ENCODE measurements at places on chromosomes 5 and 9.

DNA sequence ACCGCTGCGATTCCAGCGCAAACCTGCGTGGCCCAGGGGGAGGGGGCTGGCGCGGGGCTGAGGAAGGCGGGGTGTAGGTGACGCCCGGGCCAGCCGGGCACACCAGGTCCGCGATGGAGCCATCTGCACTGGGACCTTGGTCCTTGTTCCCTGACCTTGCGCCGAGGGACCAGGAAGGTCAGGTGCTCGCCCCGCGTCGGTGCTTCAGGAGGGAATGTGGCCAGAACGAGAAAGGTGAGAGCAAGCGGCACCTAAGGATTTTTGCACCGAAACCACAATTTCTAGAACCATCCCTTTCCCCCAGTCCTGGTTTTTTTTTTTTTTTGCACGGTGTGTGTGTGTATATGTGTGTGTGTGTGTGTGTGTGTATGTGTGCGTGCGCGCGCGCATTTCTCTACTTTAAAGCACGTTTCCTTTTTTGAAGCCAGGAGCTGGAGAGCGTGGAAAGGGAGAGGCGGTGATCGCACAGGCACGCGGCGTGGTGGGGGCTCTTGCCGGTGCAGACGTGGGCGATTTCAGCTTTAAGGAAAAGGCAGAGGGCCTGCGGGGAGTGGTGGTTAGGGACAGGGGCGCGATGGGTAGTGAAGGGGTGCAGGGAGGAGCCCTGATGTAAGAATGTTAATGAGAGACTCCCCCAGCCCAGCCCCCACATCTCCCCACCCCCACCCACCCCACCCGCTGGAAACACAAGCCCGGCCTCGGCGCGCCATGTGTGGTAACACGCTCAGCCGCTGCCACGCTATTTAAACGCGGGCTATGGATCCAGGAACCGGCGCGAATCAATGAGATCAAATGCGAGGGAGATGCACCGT lies at the start of gene NPR3:
Gene NPR3, plus strand, starts transcription at position 772 of the 812 bp plus-strand sequence. CDS start 456 bp downstream, outside the sequence.
- no peak for DNase-seq

GRCh38 chr9:106596984-106597383 lies 266.0 kb upstream of the ZNF462 start:
- DNase-seq = no peak

DNA sequence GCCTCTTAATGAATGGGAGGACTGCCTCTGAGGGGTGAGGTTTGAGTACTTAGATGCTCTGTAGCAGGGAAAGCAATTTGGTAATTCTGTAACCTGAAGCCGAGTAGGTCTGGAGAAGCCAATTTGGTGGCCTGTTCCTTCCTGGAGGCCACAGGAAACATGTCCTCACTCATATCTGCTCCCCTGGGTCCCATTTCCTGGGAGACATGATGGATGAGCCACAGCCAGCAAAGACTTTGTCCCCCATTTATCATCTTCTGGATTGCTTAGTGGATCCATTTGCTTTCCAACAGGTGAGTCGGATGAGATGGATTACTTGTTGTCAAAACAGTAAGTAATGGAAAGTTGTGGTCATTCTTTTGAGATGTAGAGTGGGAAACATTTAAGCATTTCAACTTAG lies 99.8 kb upstream of the KLF9 start:
- no peak for DNase-seq

- DNase-seq = no peak
Observed at GRCh38 chr9:124497441-124497840, 9.8 kb downstream of the NR5A1 start.

DNA sequence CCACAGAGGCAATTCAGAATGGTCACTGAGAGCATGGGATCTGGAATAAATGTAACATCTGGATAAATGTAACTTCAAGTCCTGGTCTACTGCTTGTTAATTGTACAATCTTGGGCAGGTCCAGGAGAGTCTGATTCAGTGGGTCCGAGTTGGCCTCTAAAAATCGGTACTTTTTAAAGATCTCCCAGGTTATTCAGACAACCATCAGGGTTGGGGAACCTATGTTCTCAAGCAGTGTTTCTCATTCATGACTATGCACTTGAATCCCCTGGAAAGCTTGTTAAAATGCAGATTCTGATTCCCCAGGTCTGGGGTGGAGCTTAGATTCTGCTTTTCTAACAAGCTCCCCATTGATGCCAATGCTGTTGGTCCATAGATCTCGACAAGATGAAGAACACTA lies 14.8 kb downstream of the ANXA1 start:
- no peak for DNase-seq

DNA sequence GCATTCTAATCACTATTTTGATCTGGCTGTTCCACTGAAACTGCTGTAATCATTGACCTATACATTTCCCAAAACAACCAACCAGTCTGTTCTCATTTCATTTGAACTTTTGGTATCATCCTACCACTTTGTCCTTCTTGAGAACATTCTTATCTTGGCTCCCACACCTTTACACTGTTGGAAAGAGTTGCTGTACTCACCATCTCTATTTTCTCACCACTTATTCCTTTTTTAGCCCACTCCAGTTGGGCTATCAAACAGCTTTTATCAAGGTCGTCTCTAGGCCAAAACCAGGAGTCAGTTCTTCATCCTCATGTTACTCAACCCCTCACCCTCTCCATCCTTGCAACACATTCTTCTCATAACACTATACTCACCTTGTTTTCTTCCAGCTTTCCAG lies 170.1 kb downstream of the KDM4C start:
- no peak for DNase-seq

DNA sequence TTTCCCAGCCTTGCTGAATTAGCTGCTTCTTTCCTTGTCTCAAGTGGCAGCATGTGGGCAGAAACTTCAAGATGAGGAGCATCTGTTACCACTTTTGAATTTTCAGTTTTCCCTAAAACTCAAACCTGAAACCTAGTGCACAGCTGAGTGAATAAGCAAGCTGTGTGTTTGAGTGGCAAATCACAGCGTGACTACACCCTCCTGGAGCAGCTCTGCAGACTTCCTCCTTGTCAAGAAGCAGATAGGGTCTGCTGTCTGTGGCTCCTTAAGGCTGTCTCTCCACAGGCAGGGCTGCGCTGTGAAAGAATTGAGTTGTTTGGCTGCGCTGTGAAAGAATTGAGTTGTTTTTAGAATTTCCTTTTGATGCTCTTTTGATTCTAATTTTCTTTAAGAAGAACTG lies 179.7 kb upstream of the HAPLN1 start:
- DNase-seq = no peak

- peak; percentile 10 for DNase-seq
Observed at GRCh38 chr9:83596899-83597504, 25.9 kb upstream of the IDNK start.

- no peak for DNase-seq
Observed at GRCh38 chr9:77000330-77000729, 19.1 kb upstream of the FOXB2 start.

DNA sequence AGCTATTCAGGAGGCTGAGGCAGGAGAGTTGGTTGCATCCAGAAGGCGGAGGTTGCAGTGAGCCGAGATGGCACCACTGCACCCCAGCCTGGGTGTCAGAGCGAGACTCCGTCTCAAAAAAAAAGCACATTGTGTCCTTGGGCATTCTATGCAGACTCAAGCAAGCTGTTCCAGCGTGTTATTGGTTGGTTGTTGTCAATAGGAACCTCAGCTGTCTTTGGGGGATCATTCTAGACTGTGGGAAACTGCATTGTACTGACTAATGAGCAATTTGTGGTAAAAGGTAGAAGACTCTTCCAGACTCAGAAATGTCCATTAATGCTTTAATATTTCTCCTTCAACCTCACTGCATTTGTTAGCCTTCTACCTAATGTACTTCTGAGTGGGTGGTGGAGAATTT lies 379.5 kb upstream of the GRAMD2B start:
- DNase-seq = no peak

GRCh38 chr9:138072161-138072842 lies 194.7 kb downstream of the CACNA1B start:
- no peak for DNase-seq

DNA sequence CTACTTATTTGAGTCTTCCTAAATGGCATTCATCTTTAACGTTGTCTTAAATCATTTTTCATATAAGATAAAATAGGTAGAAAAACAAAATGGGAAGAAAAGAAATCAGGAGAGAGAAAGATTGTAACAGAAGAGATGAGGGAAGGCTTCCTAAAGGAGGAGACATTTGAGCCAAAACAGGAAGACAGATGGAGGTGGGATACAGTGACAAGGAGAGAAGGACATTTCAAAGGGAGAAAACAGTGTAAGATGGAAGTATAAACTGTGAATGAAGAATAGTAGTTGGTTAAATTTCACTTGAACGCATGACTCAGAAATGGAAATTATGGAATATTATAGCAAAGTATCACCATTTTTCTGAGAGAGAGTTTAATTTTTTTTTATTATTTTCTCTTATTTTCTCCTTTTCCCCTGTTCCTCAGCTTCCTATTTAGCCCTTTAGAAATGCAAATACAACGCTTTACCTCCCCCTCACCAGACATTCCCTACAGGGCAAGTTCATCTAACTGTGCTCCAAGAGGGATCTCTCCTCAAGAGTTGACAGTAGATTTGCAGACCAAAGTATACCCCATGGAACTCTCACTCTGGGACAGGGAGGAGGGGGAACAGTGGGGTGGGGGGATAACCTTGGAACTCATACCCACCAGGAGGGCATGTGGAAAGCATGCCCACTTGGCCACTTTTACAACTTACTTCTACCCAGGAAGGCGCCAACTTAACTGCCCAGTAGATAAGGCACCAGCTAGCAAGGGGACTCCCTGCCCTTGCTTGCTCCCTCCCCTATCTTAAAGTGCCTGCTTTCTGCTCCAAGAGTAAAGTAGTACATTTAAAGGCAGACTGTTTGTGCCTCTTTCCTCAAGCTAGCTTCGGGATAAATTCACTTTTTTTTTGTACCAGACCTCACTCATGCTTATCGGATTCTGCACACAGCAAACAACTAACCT lies 304.7 kb upstream of the POU5F2 start:
- DNase-seq = no peak

GRCh38 chr5:141898448-141899049 lies 20.3 kb upstream of the PCDH1 start:
- no peak for DNase-seq

- DNase-seq = no peak
Observed at GRCh38 chr9:90942555-90942954, 140.9 kb downstream of the SYK start.

- no peak for DNase-seq
Observed at GRCh38 chr5:78573318-78573717, 75.3 kb downstream of the LHFPL2 start.

DNA sequence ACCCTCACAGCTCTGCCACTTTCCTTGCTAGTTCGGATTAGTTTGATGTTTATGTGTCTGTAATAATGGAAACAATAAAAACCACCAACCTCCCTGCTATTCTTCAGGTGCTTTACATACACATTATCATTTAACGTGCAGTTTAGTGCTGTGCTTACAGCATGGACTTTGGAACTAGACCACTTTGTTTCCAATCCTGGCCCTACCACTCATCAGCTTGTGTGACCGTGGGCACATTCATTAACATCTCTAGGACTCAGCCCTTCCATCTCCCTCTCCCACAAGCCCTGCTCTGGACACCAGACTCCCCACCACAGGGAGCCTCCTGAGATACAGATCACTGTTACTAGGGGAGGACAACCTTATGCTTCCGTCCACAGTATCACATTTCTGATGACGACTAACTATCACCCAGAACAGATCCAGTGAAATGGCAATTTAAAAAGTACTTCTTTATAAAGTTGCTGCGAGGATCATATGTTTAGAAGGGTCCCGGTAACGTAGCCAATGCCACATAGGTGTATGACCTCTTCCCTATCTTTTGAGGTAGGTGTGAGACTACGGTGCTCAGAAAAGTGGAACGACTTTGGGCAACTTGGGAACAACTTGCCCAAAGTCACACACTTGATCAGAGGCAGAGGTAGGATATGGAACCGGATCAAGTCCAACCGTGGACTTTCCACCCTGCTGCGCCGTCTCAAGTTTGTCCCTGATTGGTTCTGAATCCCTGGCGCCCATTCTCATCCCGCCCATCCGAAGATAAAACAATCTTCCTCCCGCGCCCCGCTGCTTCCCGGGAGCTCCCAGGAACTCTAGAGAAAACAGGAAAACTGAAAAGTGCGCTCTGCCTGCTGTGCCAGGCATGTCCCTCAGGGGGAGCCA lies 132.4 kb upstream of the NIPBL start:
- DNase-seq = no peak

- no peak for DNase-seq
Observed at GRCh38 chr5:2201832-2202231, 319.1 kb upstream of the IRX4 start.

DNA sequence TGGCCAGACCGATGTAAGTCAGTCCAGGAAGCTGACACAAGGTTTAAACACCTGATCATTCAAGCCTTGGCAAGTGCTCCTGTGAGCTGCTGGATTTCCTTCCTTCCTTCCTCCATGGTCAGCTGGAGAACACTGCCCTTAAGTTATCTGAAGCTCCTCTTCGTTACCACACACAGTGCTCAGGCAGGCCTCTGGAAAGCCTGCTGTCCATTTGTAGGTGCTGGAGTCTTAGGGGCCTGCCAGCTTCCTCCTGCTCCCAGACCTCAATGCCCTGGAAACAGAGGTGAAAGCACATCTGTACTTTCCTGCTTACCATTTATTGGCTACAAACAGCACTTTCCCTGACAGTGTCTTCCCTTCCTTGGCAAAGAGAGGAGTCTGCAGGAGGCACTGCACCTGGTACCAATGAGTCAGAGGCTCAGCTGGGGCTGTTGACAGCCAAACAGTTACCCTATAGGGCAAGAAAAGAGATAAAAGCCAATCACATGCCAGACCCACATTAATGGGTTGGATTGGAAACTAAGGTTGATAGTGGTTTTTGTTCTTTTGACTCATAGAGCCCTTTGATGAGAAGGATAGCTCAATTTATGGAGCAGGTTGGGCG lies 72.6 kb upstream of the PUM3 start:
- DNase-seq = no peak

GRCh38 chr9:90898228-90898627 lies 96.6 kb downstream of the SYK start:
- DNase-seq = no peak

DNA sequence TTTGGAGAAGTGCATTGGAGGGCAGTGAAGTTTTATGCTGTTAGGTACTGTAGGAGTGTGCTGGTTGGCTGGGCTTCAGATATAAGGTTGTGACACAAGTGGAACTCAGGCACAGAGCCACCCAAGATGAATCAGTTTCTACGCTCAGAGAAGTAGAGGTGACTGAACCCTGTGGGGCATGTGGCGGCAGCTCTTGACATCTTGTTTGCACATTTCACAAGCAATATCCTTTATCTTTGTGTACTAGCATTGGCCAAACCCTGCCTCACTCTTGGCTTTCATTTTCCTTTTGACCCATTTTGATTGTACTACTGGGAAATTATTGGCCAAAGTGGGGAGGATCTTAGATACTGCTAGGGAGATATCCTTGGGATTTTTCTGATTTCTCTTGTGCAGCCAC lies 110.0 kb downstream of the PSAT1 start:
- no peak for DNase-seq

DNA sequence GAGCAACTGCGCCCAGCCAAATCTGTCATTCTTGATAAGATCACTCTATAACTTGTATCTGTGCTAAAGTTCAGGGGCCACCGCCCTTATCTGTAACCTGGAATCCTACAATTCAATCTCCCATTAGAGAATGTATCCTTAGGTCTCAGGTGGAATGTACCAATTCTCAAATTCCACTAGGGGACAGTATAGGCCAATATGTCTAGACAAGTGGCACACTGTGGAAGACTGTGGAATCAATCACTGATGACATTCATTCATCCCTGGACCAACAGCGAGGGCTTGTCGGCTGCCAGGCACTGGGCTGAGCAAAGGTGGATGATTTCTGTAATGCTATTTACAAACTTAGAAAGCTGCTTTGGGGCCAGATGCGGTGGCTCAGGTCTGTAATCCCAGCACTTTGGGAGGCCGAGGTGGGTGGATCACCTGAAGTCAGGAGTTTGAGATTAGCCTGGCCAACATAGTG lies 28.7 kb upstream of the MEGF9 start:
- DNase-seq = no peak

- DNase-seq = no peak
Observed at GRCh38 chr5:152061095-152061494, 136.4 kb upstream of the GLRA1 start.

All from stimulated activated CD4-positive, alpha-beta T cell treated with anti-CD3 and anti-CD28 coated beads, Interleukin-15, amount 100 ng/mL, for 48 hours (primary cell).